Thyroid gland (tissue), 4 donors: ENCODE measurements at places on chromosomes 2 and 18. TPM values are rescaled to one million over a fixed set of nuclear protein-coding genes. Genes with fewer than 3 reads are reported as not detected.
A peak's percentile ranks its signal among the peaks of the same experiment; 100 is the strongest.

- no peak overlapping the region for H3K4me3 ChIP-seq
- no peaks in the 10 kb centered on the region for H3K36me3 ChIP-seq
- DNase-seq = no peak
- no peak overlapping the region for H3K27ac ChIP-seq
- H3K4me1 ChIP-seq = no peaks in the 10 kb centered on the region
These were observed 84.5 kb upstream of the TLK1 start for GRCh38 chr2:171244970-171245782.

DNA sequence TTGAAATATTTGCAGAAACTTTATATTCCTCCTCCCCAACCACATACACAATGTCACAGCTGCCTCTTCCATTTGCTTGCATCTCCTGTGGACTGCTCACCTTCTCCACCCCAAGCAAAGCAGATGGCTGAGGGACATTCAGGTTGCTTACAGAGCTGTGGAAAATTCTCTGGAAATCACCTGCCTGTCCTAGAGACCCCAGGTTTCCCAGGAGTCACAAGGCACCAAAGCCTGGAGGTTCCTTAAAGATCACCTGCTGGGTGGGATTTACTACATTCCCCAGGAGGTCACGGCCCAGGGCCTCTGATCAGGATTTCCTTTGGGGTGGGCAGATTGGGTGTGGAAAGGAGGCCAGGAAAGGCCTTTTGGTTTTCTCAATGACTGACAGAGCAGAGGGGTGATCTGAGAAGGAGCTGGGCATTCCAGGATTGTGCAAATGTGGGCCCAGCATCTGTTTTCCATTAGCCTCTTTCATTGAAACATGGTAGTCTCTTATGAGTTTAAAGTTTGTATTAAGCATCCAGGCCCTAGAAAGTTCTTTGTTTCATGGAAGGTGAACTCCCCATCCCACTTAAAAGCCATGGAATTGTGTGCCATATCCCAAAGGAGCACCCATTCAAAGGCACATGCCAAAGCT is 410.7 kb upstream of the TNP1 start:
- no peak for DNase-seq
- no peaks in the 10 kb centered on the region for H3K36me3 ChIP-seq
- H3K4me3 ChIP-seq = no peak overlapping the region
- H3K27ac ChIP-seq = no peak overlapping the region
- no peaks in the 10 kb centered on the region for H3K4me1 ChIP-seq
- no peaks in the 10 kb centered on the region for H3K27me3 ChIP-seq

GRCh38 chr2:191478799-191479679 is 198.9 kb upstream of the NABP1 start:
- H3K36me3 ChIP-seq = no peaks in the 10 kb centered on the region

GRCh38 chr2:75587954-75588587 is 27.3 kb upstream of the EVA1A start:
- H3K36me3 ChIP-seq = no peaks in the 10 kb centered on the region
- H3K4me1 ChIP-seq = no peaks in the 10 kb centered on the region
- no peak overlapping the region for H3K27ac ChIP-seq

- no peak for DNase-seq
- peaks cover 19% of the 10 kb centered on the region for H3K36me3 ChIP-seq
- H3K27ac ChIP-seq = no peak overlapping the region
- H3K4me1 ChIP-seq = no peaks in the 10 kb centered on the region
These were observed 18.2 kb downstream of the UGGT1 start for GRCh38 chr2:128109243-128109642.

GRCh38 chr18:62301322-62301721 is 23.8 kb upstream of the TNFRSF11A start:
- peaks cover 8% of the 10 kb centered on the region for H3K36me3 ChIP-seq
- no peak overlapping the region for H3K27ac ChIP-seq
- no peak for DNase-seq
- H3K4me1 ChIP-seq = no peaks in the 10 kb centered on the region
- H3K27me3 ChIP-seq = no peaks in the 10 kb centered on the region

DNA sequence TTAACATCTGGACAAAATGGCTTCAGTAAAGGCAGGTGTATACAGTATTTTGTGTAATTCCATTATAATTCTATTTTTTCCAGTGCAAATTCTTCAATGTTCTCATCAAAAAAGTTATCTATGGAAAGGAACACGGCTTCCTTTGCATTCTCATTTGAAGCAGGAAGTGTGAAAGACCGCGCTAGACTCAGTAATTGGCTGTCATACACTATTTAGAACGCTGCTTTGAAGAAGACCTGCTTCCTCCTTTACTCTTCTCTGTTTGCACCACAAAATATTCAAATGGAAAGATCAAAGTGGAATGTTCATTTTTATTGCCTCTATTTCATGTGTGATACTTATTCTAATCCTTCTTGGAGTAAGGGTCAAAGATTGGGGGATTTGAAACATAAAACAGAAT is 883.7 kb downstream of the TSN start:
- no peak for DNase-seq
- no peaks in the 10 kb centered on the region for H3K27me3 ChIP-seq
- H3K4me1 ChIP-seq = no peaks in the 10 kb centered on the region
- no peaks in the 10 kb centered on the region for H3K36me3 ChIP-seq

DNA sequence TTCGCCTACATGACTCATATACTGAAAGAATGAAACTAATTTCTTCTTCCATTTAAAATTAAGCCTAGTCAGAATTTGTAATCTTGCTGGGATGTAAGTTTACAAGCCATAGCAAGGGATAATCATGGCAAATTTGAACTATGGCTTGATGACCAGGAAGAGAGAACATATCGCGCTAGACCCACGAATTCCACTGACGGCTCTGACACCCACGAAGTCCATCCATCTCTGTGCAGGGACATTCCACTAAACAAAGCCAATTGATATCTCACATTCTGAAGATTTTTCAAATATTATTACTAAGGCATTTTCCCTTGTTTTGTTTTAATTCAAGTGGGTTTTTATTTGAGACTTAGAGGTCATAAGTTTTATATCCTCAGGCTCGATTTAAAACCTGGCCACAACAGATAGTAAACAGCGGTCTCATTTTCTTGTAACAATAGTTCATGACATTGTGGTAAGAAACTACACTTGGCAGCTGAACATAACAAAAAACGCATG is 113.0 kb downstream of the QPCT start:
- no peak overlapping the region for H3K4me3 ChIP-seq
- H3K36me3 ChIP-seq = no peaks in the 10 kb centered on the region
- H3K27ac ChIP-seq = no peak overlapping the region
- no peaks in the 10 kb centered on the region for H3K4me1 ChIP-seq

- peaks cover 4% of the 10 kb centered on the region for H3K4me1 ChIP-seq
- no peak overlapping the region for H3K4me3 ChIP-seq
- H3K36me3 ChIP-seq = peaks cover 42% of the 10 kb centered on the region
- no peak for DNase-seq
- H3K27ac ChIP-seq = peak overlapping the region; percentile 28
- H3K27me3 ChIP-seq = no peaks in the 10 kb centered on the region
These were observed 13.7 kb downstream of the IGFBP5 start for GRCh38 chr2:216681683-216682082.

DNA sequence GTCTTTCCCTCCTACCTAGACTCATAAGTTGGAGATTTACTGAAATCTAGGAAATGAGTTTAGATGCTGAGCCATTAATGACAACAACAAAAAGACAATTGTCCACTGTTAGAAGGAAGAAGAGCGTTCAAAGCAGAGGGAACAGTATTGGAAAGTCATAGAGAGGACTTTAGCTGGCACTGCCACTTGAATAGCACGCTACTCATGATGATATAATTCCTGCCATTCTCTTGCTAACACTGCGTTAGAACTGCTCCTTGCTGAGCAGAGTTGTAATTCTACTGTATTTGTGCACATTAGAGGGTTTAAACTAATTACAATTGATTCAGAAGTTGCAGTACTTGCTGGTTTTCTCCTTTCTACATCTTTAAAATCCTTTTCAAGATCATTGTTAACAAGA is 9.0 kb upstream of the AFTPH start:
- H3K36me3 ChIP-seq = no peaks in the 10 kb centered on the region
- DNase-seq = no peak
- H3K27me3 ChIP-seq = no peaks in the 10 kb centered on the region
- H3K4me3 ChIP-seq = no peak overlapping the region
- no peak overlapping the region for H3K27ac ChIP-seq
- H3K4me1 ChIP-seq = no peaks in the 10 kb centered on the region

DNA sequence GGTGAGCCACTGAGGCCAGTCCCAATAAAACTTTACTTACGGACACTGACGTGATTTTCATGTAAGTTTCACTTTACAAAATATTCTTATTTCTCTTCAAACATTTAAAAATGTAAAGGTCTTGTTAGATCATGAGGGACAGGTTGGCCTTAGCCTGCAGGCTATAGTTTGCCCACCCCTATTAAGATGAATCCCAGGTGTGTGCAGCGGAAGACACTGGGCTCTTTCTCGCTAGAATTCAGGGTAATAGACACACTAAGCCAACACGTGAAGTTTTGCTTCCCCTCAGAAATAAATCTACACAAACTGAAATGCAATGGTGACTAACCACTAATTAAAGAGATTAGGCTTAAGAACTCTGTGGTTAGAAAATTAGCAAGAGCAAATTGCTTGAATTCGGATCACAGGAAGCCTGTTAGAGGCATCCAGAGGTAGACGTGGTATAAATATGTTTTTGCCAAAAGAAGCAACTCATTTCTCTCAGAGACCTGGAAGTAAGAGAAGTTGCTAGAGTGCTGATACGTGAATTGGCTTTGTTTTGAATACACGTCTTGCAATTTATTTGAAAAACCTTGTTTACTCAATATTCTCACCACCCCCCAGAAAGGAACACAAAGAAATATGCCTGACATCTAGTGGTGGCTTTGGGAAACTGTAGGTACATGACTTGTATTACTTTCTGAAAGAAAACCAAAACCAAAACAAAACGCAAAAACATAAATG is 151.6 kb downstream of the DTNB start:
- H3K27me3 ChIP-seq = no peaks in the 10 kb centered on the region
- DNase-seq = no peak
- peaks cover 8% of the 10 kb centered on the region for H3K4me1 ChIP-seq
- no peak overlapping the region for H3K4me3 ChIP-seq

DNA sequence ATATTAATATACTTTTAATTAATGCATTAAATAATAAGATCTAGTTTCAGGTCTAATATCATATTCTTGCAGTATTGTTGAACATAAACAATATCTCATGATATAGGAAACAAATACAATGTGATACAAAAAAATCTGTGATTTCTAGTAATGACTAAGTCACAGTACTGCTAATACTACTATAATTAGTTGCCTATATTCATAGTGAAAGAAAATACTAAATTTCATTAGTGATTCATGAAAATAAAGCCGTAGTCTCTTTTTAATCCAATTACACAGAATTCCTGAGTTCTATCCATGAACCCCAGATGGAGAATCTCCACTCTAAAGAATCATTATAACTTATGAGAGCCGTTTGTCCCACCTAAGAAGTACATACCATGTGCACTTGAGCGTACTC is 266.3 kb upstream of the ACVR2A start:
- no peaks in the 10 kb centered on the region for H3K27me3 ChIP-seq
- H3K4me1 ChIP-seq = no peaks in the 10 kb centered on the region
- DNase-seq = no peak
- no peaks in the 10 kb centered on the region for H3K36me3 ChIP-seq
- no peak overlapping the region for H3K27ac ChIP-seq

GRCh38 chr2:55918856-55919255 is 4.7 kb downstream of the EFEMP1 start:
- no peaks in the 10 kb centered on the region for H3K27me3 ChIP-seq
- no peaks in the 10 kb centered on the region for H3K36me3 ChIP-seq
- DNase-seq = no peak
- H3K27ac ChIP-seq = no peak overlapping the region
- H3K4me3 ChIP-seq = no peak overlapping the region

GRCh38 chr2:12965540-12966269 is 249.0 kb downstream of the TRIB2 start:
- no peak for DNase-seq
- no peak overlapping the region for H3K27ac ChIP-seq
- no peaks in the 10 kb centered on the region for H3K27me3 ChIP-seq
- no peaks in the 10 kb centered on the region for H3K36me3 ChIP-seq
- no peak overlapping the region for H3K4me3 ChIP-seq
- H3K4me1 ChIP-seq = no peaks in the 10 kb centered on the region

GRCh38 chr18:14914771-14915170 is 166.8 kb downstream of the ANKRD30B start:
- no peak for DNase-seq
- no peaks in the 10 kb centered on the region for H3K36me3 ChIP-seq
- H3K4me1 ChIP-seq = peaks cover 10% of the 10 kb centered on the region
- no peaks in the 10 kb centered on the region for H3K27me3 ChIP-seq
- H3K27ac ChIP-seq = no peak overlapping the region
- H3K4me3 ChIP-seq = no peak overlapping the region

DNA sequence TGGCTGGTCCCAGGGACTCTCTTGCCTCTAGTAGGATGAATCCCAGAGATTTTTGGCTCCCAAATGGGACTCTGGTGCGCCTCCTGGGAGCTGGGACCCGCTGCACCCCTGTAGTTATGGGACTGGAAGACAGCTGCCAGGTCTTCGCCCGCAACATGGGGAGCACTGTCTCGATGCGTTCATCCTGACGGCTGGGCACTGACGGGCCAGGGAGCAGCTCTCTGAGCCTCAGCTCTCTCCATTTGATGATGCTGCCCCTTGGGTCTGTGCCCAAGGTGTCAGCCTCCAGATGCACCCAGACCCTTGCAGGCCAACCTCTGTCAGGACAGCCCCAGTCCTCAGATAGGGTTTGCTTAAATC is 9.3 kb upstream of the ARMC9 start:
- no peaks in the 10 kb centered on the region for H3K36me3 ChIP-seq
- no peaks in the 10 kb centered on the region for H3K27me3 ChIP-seq
- peaks cover 8% of the 10 kb centered on the region for H3K4me1 ChIP-seq

DNA sequence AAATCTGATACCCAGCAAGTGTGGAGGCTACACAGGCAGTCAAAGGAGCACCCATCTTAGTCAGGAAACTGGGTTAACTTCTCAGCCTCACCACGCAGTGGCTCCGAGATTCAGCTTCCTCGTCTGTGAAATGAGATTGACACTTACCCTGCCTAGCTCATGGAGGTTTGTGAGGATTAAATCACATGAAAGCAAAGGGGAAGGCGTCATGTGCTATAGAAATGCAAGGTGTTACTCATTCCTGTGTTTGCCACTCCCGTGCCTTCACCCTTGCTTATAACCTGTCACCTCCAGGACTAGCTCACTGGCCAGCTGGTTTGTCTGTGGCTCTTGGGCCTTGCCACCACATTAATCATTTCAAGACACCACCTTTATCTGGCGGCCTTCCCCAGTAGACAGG is 118.9 kb upstream of the FOSL2 start:
- no peaks in the 10 kb centered on the region for H3K4me1 ChIP-seq
- no peak overlapping the region for H3K27ac ChIP-seq
- no peaks in the 10 kb centered on the region for H3K27me3 ChIP-seq
- H3K4me3 ChIP-seq = no peak overlapping the region
- H3K36me3 ChIP-seq = no peaks in the 10 kb centered on the region
- DNase-seq = no peak

The SPATA3 gene
- not detected for total RNA-seq

The CACNB4 gene
- total RNA-seq = 3.1 TPM

The ODC1 gene
- 76.2 TPM for total RNA-seq

The SERPINB13 gene
- not detected for total RNA-seq

The OR6B2 gene
- not detected for total RNA-seq

The GAREM1 gene
- total RNA-seq = 6.8 TPM

The IL18RAP gene
- total RNA-seq = 1.6 TPM

The FEV gene
- total RNA-seq = not detected

The CPO gene
- 1.1 TPM for total RNA-seq
